ENCODE measurements at places on chromosomes 4 and X. TPM values are rescaled to one million over a fixed set of nuclear protein-coding genes. Genes with fewer than 3 reads are reported as not detected.

DNA sequence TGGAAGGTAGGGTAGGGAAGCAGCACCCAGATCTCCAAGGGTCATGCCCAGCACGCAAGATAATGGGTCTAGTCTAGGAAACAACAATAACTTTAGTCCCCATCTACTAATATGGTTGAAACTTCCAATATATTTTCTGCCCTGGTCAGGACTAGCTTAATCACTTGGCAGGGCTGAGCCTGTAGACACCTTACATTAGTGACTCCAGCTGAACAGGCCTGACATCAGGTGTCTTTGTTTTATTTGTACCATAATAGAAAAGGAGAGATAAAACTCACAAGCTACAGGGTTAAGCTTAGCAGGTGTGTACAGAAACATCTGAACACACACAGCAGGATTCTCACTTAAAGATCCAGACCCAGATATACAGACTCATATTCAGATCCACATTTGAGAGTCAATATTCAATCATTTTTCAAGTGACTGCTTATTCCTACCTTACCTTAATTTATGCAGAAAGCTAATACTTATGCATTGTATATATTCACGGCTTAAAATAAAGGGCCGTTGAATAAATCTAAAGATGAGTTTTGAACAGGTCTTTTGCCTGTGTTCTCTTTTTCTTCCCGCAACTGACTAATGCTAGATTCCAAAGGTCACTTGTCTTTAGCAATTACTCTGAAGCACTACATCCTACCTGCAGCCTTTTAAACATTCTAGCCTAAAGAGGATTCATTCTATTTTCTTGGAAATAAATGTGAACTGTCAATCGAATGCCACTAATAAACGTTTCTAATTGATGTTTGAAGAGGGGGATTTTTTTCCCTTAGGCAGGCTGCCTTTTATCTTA lies 745.3 kb downstream of the RPA4 start:
- DNase-seq = no peak

- no peak for DNase-seq
Observed at GRCh38 chr4:181989071-181989470, 254.1 kb upstream of the TENM3 start.

DNA sequence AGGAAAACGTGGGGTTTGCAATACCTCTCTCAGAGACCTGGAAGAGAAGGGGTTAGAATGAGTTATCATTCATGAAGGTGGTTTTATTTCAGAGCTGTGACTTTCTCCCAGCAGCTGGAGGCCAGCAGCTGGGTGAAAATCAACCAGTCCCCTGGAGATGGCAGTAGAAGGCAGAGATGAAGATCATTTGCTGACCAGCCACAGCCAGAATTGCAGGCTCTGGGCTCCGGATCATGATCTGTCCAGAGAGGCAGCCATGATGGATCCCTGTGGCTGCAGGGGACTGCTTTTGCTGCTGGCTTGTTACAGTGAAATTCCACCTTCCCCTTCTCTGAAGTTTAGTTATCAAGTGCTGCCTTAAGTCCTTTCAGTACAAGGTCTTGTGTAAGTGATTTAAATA lies 46.9 kb upstream of the TAB3 start:
- peak; percentile 24 for DNase-seq

MAOB gene
- total RNA-seq = 1.5 TPM

- DNase-seq = peak; percentile 64
Observed at GRCh38 chr4:156971165-156971675, 379 bp downstream of the PDGFC start.

DNA sequence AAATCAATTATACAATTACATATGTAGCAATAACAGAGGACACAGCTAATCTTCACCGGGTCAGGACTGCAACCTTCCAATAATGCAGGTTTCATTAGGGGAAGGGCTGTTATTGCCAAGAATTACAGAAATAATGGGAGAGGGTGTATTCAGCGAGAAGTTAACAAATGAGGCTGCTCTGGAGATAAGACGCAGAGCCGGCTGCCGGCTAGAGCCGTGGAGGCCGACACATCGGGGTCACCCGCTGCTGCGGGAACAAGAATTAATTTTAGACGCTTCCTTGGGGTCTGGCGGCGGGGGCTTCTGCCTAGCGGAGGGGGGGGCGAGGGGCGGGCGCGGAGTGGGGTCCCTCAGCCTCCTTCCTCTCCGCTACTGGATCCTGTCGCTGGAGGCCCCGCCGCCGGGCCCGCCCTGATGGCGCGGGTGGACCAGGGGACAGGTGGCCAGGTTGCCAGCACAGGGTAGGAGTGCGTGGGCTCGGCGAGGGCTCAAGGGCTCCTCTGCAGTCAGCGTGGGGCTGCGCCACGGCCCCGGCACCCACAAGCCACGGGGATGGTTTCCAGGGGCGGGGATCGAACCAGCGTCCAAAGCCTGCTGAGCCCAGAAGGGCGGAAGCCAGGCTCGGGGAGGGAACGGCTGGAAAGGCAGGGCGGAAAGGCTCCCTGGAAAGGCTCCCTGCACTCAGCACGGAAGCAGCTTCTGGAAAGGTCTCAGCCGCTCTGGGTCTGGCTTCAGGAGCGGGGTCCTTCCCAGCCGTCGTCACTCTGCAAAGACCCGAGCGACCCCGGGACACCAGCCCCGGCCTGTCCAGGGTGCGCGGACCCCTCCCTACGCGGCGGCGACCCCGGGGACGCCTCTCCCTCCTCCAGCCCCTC lies 113.8 kb upstream of the NKX1-1 start:
- DNase-seq = no peak

CENPVL2 gene
- total RNA-seq = 0.56 TPM

DNA sequence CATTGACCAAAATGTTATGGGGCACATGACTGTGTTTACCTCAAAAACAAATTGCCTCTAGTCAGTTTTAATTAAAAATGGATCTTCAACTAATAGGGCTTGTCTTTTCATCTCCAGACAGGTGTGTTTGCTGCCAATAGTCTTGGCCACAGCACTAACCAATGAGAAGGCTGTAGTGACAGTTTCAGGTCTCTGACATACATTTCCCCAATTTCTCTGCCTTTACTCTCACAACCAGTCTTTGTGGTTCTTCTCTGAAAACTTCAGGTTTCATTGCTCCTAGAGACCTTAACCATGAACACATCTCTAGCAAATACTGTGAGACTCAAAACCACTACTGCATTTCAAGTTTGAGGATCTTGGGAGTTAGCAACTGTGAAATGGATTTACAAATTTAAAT lies 3.5 kb upstream of the EDNRA start:
- DNase-seq = no peak

GRCh38 chr4:155889031-155889793 lies 14.3 kb upstream of the TDO2 start:
- DNase-seq = no peak

DNA sequence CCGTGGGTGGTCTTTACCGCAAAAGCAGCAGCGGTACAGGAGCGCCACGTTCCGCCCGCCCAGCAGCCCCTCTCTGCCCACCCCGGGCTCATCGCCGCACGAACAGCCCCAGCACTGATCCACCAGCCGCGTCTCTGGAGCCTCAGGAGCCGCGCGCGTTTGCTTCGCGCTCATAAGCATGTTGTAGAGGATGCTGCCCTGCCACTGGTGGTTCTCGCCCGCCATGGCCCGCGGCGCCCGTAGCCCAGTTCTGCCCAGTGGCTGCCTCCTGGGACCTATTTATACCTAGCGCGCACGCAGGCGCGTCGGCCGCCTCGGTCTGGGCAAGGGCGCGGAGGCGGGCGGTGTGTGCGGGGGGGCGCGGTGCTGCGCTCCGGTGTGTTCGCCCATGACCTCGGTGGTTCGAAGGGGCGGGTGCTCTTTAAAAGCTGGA lies at the start of gene NR0B1:
TSS of gene NR0B1 (minus strand) at position 252 of the 433 bp plus-strand sequence. CDS start at position 225, 27 bp downstream.
- DNase-seq = peak; percentile 48

- DNase-seq = no peak
Observed at GRCh38 chr4:83221897-83222441, 62.6 kb downstream of the COQ2 start.

GRCh38 chr4:184322328-184323025 lies 104.8 kb upstream of the ENPP6 start:
- DNase-seq = no peak

DNA sequence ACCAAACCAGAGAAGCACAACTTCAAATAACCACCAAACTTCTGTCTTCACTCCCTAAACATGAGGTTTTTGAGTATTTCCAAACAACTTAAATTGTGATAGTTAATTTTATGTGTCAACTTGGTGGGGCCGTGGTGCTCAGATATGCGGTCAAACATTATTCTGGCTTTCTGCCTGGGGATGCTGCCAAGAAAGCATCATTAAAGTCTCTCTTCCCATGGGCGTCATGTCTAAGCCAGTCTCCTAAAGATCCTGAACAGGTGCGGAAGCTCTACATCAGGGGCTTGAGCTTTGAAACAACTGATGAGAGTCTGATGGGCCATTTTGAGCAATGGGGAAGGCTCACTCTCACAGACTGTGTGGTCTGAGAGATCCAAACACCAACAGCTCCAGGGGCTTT lies 24.1 kb upstream of the SOD3 start:
- no peak for DNase-seq

GRCh38 chr4:176789955-176790354 lies 2.8 kb downstream of the VEGFC start:
- peak; percentile 46 for DNase-seq

SLC35A2 gene
- total RNA-seq = 8.6 TPM

DNA sequence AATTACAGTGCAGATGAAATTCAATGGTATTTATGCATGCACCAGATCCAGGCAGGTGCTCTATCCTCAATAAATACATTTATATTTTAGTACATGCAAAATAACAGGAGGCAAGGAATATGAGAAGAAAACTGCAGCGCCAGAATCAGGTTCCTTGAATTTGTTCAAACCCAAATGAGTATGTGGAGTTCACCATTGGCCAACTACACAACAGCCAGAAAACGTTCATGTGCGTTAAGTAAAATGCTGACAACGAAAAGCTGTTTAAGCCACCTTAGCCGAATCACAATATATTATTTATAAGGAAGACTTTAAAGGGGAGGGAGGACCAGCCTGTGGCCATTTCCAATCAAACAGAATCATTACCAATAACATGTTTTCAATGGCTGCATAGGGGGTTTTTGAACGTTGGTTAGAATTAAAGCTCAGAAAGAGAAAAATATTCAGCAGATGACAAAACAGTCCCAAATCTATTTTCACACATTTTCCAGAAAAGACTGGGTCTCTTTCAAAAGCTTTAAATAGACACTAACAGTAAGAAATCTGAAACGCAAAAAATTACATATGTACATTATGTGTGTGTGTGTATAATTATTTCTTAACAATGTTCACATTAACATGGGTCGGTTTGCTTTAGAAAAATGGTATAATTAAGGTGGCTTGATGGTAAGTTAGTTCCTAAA lies 171.9 kb downstream of the LDB2 start:
- DNase-seq = no peak

GRCh38 chr4:185202984-185203485 lies 765 bp downstream of the CFAP97 start:
- DNase-seq = no peak

MAGEA1 gene
- not detected for total RNA-seq

Data from neural progenitor cell (in vitro differentiated cells).